Activated naive CD4-positive, alpha-beta T cell (primary cell): ENCODE measurements at places on chromosomes 2 and 18.

GRCh38 chr2:213232649-213233437, 51.4 kb upstream of the SPAG16 start:
- no peak for DNase-seq

DNA sequence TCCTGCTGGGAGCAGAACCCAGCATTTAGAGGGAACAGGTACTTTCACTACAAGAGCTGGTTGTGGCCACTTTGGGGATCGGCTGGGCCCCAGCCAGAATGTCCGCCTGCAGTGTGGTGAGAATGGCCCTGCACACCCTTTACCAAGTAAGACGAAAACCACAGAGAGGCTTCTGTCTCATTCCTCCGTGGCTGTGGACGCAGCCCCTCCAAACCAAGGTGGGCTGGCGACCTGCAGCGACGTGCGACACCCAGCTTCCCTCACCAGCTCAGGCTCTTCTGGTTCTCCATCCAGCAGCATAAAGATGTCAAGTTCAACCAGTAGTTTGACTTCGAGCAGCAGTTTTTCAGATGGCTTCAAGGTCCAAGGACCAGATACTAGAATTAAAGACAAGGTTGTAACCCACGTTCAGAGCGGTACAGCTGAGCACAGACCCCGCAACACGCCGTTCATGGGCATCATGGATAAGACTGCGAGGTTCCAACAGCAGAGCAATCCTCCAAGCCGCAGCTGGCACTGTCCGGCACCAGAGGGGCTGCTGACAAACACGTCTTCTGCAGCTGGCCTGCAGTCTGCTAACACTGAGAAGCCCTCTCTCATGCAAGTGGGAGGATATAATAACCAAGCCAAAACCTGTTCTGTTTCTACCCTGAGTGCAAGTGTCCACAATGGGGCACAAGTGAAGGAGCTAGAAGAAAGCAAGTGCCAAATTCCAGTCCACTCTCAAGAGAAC, 56.2 kb downstream of the WDSUB1 start:
- DNase-seq = no peak

- DNase-seq = no peak
Measured at GRCh38 chr2:121240436-121240835, 44.6 kb downstream of the TFCP2L1 start.

DNA sequence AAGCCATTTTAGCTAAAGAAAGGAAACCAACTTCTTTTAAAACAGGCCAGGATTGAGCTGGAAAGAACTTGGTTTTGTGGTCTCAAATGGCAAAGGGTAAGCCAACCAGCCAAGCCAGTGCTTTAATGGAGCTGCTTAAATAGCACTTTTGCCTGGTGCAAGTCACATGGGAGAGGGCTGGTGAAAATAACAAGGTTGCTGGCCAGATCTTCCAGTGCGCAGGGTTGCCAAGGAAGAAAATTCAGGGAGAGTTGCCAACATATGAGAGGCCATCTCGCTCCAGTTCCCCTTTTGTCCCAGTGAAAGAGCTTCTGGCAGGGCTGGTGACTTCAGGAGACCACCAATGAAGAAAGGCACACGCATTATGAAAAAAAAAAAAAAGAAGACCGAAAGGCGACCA, 57.3 kb downstream of the IRS1 start:
- DNase-seq = no peak

GRCh38 chr2:150971910-150972309, 289.8 kb downstream of the RBM43 start:
- DNase-seq = no peak

- no peak for DNase-seq
Measured at GRCh38 chr2:216694082-216694825, 1.1 kb downstream of the IGFBP5 start.

DNA sequence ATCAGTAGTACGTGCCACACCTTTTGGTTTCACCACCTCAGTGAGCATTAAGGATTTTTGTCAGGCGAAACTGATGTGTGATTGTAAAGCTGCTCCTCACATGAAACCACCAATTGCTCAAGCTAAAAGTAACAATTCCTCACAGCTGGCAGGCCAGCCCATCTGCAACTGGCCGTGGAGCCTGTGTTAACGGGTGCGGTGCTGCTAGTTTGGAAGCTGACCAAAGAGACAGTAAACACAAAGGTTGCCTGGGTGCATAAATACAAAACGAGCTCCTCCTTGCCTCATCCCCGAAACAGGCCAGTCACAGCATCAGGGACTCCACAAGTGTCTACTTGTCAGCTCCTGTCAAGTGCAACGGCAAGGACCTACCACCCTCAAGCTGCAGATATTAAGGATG, 32.0 kb downstream of the LGALSL start:
- DNase-seq = no peak

GRCh38 chr18:57913686-57914085, 110.6 kb upstream of the ATP8B1 start:
- no peak for DNase-seq

- no peak for DNase-seq
Measured at GRCh38 chr2:33810046-33810835, 211.1 kb upstream of the FAM98A start.

- no peak for DNase-seq
Measured at GRCh38 chr2:21599417-21599816, 475.6 kb downstream of the TDRD15 start.

- DNase-seq = no peak
Measured at GRCh38 chr2:40457837-40458236, 5.9 kb upstream of the SLC8A1 start.

DNA sequence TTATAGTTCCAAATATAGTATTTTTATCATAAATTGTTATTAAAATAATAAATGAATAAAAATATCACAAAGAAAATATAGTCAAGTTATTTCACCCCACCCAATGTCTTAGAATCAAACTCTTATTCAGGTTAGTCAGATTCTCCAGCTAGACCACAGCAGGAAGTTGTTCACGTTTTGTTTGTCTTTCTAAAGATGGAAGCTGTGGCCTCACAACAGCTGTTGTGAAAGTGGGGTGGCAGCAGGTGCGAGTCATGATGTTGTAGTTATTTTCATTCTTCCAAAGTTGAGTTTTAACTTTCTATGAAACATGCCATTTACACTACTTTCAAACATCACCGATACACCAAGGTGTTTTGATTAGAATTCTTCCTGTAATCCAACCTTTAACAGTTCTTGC, 272.9 kb downstream of the SLC8A1 start:
- no peak for DNase-seq

DNA sequence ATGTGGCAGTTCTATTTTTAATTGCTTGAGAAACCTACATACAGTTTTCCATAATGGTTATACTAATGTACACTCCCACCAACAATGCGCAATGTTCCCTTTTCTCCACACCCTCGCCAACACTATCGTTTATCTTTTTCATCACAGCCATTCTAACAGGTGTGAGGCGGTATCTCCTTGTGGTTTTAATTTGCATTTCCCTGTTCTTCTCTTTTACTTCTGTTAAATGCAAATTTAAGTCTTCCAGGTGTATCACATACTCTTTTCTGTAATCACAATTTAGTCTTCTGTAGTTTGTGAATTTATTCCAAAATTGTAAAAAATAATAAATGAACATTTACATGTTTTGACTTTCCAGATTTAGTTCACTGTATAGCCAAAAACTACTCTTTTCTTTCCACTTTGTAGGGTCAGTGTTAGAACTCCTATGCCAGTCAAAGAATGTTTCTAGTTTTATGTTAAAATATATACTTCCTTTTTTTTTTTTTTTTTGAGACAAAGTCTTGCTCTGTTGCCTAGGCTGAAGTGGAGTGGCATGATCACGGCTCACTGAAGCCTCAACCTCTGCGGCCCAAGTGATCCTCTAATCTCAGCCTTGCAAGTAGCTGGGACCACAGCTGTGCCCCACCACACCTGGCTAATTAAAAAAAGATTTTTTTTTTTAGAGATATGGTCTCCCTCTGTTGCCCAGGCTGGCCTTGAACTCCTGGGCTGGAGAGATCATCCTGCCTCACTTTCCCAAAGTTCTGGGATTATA, 15.4 kb upstream of the ACYP2 start:
- DNase-seq = no peak

DNA sequence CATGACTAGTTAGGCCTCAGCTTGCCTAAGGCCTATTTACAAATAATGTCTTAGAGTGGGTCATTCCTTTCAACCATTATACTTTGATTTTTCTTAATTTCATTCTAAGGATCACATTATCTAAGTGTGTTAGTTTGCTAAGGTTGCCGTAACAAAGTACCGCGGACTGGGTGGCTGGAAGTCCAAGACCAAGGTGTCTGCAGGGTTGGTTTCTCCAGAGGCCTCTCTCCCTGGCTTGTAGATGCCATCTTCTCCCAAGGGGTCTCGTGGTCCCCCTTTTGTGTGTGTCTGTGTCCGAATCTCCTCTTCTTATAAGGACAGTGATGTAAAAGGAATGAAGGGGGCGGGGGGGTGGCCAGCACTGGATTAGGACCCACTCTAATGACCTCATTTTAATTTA, 18.4 kb upstream of the ITM2C start:
- no peak for DNase-seq

DNA sequence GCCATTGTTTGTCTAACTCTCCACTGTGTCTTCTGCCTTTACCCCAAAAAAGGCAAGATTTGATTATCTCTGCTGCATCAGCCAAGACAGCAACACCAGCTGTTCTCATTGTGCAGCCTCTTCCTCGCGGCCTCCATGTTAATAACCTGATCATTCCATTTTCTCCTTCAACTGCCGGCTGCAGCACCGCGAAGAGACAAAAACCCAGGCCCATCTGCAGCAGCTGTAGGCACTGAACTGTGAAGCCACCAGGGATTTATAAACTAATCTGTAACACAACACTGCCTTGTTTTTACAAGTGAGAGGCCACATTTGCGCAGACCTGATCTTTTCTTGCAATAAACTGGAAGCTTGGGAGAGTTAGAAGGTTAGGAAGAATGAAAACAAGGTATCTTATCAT, 147.8 kb downstream of the SATB2 start:
- no peak for DNase-seq

GRCh38 chr2:218882866-218883366, 2.3 kb downstream of the WNT10A start:
- no peak for DNase-seq

- no peak for DNase-seq
Measured at GRCh38 chr2:147320146-147320545, 524.7 kb upstream of the ACVR2A start.

GRCh38 chr2:17583166-17583565, 42.7 kb downstream of the VSNL1 start:
- no peak for DNase-seq

GRCh38 chr18:11407940-11408339, 201.5 kb upstream of the SLC35G4 start:
- DNase-seq = no peak

- DNase-seq = no peak
Measured at GRCh38 chr2:102042196-102043081, 50.7 kb downstream of the IL1R2 start.

GRCh38 chr2:6946722-6947121, 29.5 kb downstream of the RNF144A start:
- no peak for DNase-seq

DNA sequence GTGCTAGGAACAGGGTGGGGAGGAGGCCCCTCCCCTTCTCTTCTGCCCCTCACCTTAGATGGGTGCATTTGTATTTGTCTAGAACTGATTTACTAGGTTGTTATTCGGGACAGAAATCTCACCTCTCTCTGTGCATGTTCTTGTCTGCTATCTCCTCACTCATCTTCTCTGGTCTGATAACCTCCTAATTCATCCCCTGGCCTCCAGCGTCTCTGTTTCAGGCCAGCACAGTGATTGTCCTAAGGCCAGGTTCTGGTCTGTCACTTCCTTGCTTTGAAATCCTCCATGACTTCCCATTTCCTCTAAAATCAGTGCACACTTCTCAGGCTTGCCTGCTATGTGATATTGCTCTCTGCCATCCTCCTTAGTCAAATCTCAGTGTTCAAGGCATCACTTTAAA, 58.4 kb downstream of the CELF4 start:
- DNase-seq = no peak

DNA sequence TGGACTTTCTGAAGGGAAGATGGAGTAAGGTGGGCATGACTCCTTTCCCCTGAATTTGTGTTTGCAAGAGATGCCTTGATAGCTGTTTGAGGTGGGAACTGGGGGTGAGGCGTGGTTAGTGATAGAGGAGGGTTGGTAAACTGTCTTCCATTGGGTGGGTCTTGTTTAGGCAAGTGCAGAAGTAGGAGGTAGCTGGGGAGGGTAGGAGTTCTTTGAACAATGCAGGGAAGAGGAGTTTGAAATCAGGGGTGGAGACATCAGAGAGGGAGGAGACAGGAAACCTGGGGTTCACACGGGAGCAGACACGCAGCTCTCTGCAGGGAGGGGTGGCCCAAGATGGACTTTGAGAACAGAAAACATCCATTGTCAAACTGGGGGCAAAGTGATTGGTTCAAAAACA, 267.1 kb downstream of the TSN start:
- DNase-seq = no peak

DNA sequence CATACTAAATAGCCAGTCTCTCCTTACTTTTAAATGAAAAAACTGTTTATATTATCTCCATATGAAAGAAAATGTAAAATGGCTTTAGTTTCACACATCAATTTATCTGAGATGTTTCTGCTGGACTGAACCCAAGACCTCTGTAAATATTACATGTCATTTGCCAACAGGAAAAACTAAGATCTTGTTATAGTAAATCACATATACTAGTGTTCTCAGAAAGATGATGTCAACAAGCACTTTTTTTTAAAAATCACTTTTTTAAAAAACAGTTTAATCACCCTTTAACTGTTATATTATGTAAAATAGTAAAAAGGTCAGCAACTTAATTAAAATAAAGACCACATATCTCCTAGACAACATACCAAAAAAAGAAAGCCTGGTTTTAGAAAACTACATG, 46.3 kb downstream of the PTPN2 start:
- DNase-seq = no peak

- no peak for DNase-seq
Measured at GRCh38 chr2:63346411-63346810, 241.9 kb downstream of the WDPCP start.

GRCh38 chr18:67875944-67876343, 359.4 kb upstream of the DSEL start:
- no peak for DNase-seq

DNA sequence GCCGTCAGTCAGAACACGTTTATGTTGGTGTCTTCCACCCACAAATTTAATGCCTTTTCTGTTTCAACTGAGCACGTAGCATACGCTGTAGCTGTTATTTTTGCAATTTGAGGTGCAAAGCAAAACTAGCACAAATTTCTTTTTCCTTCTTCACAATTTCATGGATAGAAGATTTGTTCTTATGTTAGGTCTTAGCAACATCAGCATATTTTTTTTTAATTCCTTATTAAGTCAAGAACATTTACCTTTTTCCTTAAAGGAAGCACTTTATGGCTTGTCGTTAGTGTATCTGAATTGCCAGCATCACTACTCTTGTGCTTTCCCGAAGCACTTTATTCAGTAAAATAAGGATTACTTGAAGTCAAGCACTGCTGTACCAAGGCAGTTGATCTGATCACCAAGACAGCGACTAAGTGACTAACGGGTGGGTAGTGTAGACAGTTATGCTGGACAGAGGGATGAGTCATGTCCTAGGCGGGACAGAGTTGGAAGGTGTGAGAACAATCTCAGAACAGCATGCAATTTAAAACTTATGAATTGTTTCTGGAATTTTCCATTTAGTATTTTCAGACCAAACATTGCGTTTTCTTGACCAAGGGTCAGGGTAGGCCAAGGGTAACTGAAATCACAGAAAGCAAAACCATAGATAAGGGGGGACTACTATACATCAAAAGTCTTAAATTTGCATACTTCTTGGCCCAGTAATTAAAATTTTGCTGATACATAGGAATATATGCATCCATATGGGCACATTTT, 13.3 kb downstream of the BABAM2 start:
- no peak for DNase-seq
